ENCODE measurements at places on chromosomes 11 and 22.

DNA sequence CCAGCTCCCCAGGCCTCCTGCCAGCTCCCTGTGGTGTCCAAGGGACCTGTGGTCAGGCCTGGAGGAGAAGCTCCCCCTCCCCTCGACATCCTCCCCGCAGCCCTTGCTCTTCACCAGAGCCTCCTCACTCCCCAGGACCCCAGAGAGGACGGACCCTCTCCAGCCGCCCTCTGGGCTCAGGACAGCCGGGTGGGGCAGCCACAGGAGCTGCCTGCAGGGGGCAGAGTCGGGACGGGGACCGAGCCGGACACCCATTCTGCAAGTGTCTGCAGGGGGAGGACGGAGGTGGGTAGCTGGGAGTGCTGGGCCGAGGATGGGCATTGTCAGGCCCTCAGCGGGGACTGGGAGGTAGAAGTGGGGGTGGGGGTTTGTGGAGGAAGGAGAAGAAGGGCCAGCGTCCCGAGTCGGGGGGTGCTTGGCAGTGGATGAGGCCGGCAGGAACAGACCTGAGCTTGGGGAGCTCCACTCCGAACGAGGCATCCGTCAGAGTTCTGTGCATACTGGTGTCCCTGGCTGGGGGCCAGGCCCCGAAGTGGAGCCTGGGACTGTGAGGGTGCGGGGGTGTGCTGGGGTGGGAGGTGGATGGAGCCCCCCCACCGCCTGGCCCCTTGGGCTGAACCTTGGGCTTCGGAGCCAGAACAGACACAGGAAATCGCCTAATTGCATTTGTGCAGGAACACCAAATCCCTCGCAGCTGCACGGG is 15.2 kb downstream of the PRR33 start:
- DNase-seq = peak; percentile 36

GRCh38 chr22:40199223-40199622 is 21.5 kb downstream of the TNRC6B start:
- no peak for DNase-seq

- peak; percentile 55 for DNase-seq
Measured at GRCh38 chr11:64850979-64851567, 6.6 kb upstream of the CDC42BPG start.

DNA sequence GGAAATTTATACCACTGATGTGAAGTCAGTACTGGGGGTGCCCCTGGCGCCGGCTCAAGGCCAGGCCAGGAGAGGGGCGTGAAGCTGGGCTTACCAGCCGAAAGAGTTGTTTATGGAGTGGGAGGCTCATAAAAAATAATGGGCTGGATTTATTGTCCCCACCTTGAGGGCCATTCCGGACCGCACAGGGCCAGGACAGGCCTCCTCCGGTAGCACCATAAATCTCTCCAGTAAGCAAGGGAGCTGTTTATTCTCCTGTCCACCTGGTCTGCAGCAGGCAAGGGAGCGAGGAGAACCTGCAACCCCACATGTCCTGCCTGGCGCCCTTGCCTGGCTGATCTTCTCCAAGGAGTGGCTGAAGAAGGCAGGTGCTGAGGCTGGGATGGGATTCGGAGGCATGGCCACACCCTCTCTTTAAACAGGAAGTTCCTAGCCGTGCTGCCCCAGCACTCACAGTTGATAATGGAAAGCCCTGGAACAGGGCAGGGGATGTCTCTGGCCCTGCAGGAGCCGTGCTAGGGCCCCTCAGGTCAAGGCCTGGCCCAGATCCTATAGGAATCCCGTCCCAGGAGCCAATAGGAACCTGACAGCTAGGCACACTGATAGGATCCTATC is 65.1 kb downstream of the SCUBE1 start:
- DNase-seq = no peak

DNA sequence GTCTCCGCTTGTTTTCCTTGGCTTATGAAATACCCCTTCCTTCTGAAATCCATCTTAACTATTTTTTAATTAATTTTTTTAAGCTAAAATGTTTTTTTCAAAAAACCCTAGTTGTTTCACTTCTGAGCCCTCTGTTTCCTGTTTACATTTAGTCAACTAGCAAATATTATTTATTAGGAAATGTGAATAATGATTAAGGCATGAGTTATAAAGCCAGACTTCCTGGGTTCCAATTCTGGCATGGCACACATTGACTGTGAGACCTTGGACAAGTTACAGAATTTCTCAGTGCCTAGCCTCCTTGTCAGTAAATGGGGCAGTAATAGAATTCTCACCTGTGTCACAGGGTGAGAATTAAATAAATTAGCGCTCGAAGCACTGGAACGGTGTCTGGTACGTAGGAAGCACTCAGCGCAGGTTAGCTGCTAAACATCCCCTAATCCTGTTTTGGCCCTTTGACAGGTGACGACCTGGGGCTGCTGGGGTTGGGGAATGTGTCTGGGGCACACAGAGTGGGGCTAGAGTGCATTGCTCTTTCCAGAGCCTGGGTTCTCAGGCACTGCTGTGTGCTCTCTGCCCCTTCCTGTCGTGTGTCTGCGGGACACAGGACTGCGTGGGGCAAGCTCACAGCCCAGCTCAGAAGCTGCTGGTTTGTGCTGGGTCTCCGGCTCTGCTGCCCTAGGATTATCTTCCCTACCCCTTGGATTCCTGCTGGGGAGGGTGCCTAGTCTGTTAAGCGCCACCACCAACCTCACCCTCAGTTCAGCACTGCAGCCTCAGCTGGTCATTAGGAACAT is 13.1 kb downstream of the PANX1 start:
- no peak for DNase-seq

- no peak for DNase-seq
Measured at GRCh38 chr11:71158936-71159335, 93.4 kb downstream of the SHANK2 start.

All from EH (cell line).